ENCODE measurements at places on chromosomes 12 and 14.

DNA sequence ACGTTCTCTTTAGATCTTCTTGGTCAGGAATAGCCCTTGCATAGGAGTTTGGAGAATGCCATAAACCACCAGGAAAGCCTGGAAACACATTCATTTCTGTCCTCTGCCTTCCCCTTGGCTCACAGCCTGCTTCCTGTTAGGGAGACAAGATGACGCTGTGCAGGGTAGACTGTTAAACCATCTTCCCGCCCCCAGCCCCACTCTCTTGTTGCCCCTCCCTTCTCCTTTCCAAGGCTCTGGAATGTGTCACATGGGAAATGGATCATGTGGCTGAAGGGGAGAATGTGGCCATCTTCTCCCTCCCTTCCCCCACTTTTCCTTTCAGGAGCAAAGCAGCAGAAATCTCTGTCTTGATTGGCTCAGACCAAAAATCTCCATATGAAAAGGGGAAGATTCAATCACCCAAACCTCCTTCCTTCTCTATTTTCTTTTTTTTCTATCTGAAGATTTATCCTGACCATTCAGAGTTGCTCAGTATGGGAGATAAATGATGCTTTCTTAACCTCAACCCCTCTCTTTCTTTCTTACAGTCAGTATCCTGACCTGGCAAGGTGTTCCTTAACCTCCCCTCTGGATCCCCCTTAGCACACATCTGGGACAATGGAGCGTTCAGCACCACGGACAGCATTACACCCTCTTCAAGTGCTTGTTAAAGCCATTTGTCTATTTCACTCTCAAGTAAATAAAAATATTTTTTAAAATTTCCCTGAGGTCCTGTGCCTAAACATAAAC, 11.4 kb downstream of the GPR19 start:
- DNase-seq = peak; percentile 19

DNA sequence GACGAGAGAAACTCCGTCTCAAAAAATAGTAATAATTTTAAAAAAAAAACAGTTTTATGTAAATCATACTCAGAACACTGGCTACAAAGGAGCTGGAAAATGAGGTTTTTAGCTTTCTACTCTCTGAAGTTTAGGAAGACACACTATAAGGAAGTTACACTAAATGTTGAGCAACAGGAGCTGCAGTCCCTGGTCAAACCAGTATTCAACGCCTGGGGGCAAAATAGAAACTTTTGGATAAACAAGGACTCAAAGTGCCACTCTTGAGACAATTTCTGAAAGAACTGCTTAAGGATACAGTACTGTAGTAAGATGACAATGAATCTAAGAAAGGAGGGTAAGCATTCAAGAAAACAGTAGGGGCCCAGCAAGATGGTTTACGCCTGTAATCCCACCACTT, 29.3 kb downstream of the ACTR6 start:
- DNase-seq = no peak

DNA sequence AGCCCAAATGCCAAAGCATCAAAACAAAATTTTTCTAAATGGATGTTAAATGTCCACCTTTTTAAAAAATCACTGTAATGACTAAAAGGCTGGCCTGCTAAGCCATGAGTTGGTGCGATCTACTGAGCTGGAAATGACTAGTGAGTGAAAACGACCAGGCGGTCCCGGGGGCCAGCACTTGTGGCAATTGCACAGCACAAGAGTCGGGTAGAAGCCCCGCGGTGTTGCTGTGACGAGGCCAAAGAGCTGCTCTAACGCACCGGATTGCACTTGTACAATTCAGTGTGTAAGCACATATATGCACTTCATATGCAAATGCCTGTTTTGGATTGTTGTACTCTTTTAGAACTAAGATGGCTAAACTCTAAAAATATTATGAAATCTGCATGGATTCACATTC, 64.1 kb upstream of the DYNC1H1 start:
- DNase-seq = no peak

DNA sequence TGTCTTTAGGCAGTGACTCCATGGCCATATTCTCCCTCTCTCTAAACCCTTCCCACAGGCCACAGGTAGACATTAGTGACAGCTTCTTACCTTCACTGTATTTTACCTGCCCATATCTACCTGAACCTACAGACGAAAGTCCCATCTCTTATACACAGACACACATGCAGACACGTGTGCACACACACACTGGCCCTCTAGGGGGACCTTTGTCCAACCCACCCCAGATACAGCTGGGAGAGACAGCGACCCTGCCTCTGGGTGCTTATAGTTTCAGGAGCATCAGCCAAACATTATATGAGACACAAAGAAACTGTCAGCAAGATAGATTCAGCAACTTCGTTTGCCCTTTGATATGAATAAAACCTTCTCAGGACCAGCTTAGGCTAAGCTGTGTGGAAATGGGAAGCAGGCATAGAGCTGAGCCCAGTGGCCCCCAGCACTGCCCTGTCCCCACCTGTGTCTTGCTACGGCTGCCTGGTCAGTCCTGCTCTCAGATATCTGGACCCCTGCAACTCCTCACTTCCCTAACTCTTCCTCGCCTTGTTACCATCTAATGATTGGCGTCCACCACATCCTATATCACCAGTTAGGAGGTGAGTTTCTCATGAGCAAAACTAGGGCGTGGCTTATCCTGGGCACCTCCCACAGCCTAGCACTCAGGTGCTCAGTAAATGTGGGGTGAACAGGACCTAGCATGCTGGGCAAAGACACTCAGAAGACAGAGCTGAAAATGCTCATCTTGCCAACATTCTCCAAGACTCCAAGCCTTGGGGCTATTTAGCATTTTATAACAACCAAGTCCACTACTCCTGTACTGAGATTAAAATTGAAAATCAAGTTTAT, 12.0 kb upstream of the CD9 start:
- no peak for DNase-seq

- peak; percentile 29 for DNase-seq
Observed at GRCh38 chr14:92382677-92383076, 59.7 kb downstream of the SLC24A4 start.

- no peak for DNase-seq
Observed at GRCh38 chr12:124413401-124413800, 118.5 kb downstream of the RFLNA start.
